AG09319 (cell line): ENCODE measurements at places on chromosomes 12 and 14.

DNA sequence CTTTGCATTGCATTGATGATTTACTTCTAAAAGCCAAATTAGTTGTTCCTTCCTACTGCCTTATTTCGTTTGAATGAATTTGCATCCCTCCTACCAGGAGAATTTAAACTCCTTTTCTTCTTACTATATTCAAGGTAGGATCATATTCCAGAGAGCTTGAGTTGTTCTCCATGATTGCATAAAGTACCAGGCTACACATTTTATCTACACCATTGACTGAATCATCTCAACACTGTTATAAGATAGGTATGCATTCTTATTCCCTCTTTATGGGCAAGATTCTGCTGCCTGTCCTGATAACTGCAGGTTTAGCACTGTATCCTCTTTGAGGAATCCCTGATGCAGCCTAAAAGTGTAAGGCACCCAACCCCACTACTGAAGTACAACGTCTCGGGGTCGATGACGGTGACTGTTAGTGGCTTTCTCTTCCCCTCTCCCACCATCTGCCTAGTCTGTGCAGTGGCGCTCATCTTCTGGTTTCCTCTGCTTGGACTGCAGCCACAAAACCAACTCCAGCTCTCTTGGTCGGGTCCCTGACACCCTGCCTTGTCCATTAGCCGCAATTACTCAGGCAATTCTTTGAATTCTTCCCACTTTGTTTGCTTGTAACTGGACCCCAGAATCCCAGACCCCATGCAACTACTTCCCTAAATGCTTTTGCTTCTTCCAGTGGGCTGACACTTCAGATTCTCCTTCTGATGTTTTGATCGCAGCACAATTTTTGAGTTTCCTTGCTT lies 44.4 kb upstream of the STXBP6 start:
- no peak for DNase-seq

DNA sequence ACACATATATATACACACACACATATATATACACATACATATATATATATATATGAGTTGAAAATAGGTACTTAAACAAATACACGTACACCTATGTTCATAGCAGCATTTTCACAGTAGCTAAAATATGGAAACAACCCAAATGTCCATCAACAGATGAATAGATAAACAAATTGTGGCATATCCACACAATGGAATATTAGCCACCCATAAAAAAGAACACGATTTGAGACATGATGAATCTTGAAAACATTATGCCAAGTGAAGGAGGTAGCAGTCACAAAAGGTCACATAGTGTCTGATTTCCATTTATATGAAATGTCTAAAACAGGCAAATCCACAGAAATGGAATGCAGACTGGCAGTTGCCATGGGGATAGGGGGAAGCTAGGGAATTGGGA lies 276.3 kb downstream of the KSR2 start:
- DNase-seq, result no peak

GRCh38 chr14:104245723-104246122 lies 107.3 kb downstream of the KIF26A start:
- no peak for DNase-seq

DNA sequence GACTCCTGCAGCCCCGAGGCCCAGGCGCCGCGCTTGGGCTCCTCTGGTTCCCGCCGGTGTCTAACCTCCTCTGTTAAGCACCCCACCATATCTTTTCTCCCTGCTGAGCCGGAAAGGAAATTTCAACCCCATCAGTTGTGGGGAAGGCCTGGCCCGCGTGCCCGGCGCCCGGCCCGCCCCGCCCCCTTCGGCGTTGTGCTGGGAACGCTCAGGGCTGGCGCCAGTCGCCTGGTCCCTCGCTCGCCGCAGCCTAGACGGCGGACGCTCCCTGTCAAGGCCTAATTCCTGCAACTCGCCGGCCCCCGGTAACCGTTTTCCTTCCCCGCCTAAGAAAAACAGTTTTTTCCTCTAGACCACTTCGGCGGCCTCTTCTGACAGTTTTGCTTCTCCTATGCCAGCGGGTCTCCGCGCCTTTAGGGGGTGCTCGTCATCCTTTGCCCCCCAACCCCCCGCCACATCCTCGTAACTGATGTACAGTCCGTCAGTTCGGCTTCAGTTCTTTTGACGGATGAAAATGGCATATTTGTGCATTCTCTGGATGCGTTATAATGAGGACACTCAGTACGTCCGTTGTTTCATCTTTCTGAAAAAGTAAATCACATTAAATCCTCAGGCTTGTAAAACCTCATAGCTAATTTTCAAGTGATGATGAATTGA lies 506 bp upstream of the NAP1L1 start:
- DNase-seq, result peak; percentile 28
